ENCODE measurements at places on chromosomes 6 and 20. TPM values are rescaled to one million over a fixed set of nuclear protein-coding genes. Genes with fewer than 3 reads are reported as not detected.

DNA sequence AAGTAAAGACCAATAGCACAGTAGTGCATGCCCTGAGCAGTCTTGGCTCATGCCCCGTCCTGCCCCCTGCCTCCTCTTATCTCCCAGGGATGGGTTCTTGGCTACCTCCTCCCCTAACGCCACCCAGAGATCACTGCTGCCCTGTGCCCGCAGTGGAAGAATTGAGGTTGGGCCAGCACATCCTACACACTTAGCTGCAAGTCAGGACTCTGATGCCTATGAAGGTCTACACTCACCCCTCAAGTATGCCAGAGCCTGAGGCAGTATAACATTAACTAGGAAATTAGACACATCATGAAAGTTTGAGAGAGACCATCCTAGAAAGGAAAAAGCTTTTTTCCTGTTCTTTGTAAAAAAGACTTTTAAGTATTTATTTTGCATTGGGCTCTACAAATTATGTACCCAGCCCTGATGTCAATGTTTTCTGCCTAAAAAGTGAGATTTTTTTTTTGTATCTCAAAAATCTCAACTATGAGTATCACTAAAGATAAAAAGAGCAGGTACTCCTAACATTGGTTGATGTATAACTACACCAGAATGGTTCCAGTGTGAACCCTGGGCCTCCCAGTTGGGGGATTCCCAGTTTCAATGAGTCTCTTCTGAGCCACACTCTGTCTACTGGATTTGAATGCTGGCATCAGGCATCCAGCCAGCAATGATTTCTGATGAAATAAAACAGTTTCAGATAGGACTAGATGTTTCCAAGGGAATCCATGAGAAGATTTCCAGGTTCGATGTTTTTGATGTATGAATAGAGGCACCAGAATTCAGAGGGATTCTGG is 115.4 kb downstream of the ISM1 start:
- peaks cover 13% of the 10 kb centered on the region for H3K4me1 ChIP-seq
- no peaks in the 10 kb centered on the region for H3K36me3 ChIP-seq
- DNase-seq = peak; percentile 68
- no peak overlapping the region for H3K27ac ChIP-seq

DNA sequence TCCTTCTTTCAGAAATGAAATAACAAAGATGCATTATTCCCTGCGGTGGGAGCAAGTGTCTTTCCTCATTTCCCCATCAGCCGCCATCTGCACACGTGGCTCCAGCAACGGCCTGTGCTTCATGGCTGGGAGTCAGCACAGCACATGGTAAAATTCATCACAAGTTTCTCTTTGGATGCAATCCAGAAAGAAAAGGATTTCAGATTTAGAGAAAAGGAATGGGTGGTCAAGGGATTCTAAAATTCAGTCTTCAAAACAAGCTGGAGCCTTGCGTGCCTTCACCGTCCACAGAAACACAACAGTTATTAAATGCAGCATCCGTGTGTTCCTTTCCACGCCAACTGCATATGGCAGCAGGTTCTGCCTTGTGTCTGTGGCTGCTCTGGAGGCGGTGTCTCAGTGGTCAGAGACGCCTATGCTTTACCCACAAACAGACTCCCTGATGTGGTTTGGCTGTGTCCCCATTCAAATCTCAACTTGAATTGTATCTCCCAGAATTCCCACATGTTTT is 107.6 kb downstream of the THBS2 start:
- no peaks in the 10 kb centered on the region for H3K4me1 ChIP-seq
- H3K27ac ChIP-seq = no peak overlapping the region
- H3K4me3 ChIP-seq = no peak overlapping the region
- no peak for DNase-seq

DNA sequence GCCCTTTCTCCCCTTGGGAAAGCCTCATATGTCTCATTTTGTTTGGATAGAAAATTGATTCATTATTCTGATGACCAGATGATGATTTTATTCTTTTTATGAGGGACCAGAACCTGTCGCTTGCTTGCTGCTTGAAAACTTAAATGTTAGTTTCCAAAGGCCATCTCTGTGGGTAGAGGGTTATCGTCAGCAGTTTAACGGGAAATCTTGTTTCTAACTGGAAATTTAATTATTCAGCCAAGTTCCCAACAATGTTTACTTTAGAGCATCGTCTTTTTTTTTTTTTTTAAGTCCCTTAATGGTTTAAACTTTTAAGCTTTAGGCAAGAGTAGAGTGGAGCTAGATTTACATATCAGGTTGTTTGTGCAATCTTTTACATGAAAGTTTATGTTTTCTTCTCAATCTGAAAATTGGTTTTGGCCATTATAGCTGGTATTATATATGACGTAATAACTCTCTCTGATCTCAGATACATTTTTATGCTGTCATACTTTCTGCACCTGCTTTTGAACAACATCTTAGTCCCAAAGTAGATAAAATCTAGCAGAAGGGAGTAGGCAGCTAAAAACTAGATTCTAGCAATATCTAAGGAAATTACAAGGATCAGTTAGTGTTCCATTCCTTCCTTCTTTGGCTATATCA is 93.9 kb downstream of the FOXO3 start:
- peaks cover 6% of the 10 kb centered on the region for H3K4me1 ChIP-seq
- peaks cover 2% of the 10 kb centered on the region for H3K36me3 ChIP-seq
- no peak overlapping the region for H3K27ac ChIP-seq
- no peak overlapping the region for H3K4me3 ChIP-seq
- no peak for DNase-seq
- no peaks in the 10 kb centered on the region for H3K27me3 ChIP-seq

Gene CPNE5
- 0.29 TPM for total RNA-seq

DNA sequence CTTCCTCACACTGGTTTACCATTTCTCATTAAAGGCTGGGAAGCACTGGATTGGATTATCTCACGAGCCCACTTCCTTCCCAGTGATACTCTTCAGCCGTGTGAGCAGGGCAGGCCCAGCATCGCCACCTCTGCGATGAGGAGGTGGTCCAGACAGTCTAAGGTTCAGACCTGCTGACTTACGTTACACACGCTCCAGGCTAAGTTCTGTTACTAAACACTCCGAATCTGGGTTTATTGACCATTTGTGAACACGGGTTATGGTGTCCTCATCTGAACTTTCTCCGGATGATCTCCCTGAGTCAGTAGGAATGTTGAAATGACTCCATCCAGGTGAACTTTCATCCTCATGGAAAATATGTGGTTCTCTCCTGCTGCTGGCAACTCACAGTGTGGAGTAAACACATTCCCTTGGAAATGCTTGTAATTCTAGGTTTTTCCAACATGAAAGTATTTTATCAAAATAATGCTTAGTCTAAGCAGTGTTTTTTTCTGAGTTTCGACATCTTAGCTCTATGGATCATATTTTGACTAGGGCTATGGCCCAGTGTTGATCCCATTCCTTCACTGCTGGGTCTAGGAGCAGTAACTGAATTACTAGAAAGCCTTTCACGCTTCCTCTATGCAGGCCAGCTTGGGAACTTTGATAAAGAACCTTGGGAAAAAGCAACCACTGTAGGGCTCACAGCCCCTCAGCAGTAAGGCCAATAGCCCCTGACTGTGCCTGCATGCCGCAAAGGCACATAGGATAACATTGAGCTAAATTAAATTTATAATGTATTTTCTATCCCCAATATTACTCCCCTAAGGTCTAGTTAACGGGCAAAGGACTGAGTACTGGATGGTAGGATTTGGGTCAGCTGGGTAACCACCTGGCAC is 37.7 kb upstream of the PXDC1 start:
- H3K4me1 ChIP-seq = peaks cover 44% of the 10 kb centered on the region
- peak; percentile 89 for DNase-seq
- H3K36me3 ChIP-seq = no peaks in the 10 kb centered on the region
- H3K4me3 ChIP-seq = no peak overlapping the region
- H3K27ac ChIP-seq = peak overlapping the region; percentile 28

- H3K4me1 ChIP-seq = peaks cover 54% of the 10 kb centered on the region
- H3K27ac ChIP-seq = peak overlapping the region; percentile 93
- H3K27me3 ChIP-seq = no peaks in the 10 kb centered on the region
- no peak overlapping the region for H3K4me3 ChIP-seq
These were observed 28.1 kb upstream of the AKIRIN2 start for GRCh38 chr6:87729965-87730719.

DNA sequence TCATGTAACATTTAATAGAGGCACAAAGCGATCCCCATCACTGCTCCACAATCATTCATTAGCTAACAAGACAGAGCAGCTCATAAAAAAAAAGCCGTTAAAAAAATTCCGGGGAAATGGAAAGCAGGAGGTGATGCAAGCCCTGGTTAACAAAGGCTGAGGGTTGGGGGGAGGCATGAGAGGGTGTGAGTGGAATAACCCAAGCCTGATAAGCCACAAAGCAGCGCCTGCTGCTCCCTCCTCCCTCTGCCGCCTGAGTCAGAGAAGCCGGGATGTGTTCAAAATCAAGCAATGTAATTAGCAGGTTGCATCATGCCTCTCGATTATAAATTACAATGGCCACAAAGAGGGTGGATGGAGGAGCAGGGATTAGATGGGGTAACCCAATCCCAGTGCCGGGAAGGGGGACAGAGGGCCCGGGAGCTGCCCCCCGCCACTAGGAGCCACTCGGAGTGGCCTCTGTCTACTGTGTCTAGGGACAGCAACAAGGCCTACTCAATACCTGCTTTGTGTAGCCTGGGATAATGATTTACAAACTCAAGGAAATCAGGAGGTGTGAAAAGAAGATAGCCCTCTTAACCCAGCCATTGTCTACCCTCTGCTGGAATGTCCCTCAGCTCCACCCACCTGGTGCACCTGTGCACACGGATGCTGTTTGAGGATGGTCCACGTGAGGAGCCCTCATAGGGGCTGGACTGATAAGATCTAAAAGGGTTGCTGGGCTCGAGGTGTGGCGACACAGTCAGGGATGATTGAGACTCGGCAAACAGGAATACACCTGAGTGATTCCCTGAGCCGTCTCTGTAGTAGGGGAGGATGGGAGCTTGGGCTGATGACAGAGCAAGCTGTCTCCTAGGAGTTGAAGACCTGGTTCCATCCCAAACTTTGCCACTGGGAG is 156.9 kb downstream of the VEGFA start:
- no peak overlapping the region for H3K4me3 ChIP-seq
- H3K27me3 ChIP-seq = no peaks in the 10 kb centered on the region
- H3K27ac ChIP-seq = peak overlapping the region; percentile 14
- no peaks in the 10 kb centered on the region for H3K36me3 ChIP-seq
- H3K4me1 ChIP-seq = peaks cover 32% of the 10 kb centered on the region
- peak; percentile 53 for DNase-seq
